ENCODE measurements at places on chromosomes 5 and 9. TPM values are rescaled to one million over a fixed set of nuclear protein-coding genes. Genes with fewer than 3 reads are reported as not detected.

Gene RIGI
- total RNA-seq = 3.8 TPM

Gene HTR4
- total RNA-seq = not detected

Gene DDX4
- not detected for total RNA-seq

Gene TAF1L
- total RNA-seq = not detected

Gene ANKRD20A1
- 0.75 TPM for total RNA-seq

Gene FAM221B
- not detected for total RNA-seq

Gene GLRA1
- total RNA-seq = not detected

Gene IER5L
- total RNA-seq = 71.7 TPM

Gene SLC9A3
- 2.5 TPM for total RNA-seq

Gene CCDC192
- not detected for total RNA-seq

Gene CDKN2A
- not detected for total RNA-seq

Gene MUSK
- not detected for total RNA-seq

Gene RIMOC1
- 13.2 TPM for total RNA-seq

Data from A549 treated with DMSO at 1 μM for 4 hours (cell line).